Esophagus muscularis mucosa (tissue), 4 donors: ENCODE measurements at places on chromosomes 5 and 9. TPM values are rescaled to one million over a fixed set of nuclear protein-coding genes. Genes with fewer than 3 reads are reported as not detected.

DNA sequence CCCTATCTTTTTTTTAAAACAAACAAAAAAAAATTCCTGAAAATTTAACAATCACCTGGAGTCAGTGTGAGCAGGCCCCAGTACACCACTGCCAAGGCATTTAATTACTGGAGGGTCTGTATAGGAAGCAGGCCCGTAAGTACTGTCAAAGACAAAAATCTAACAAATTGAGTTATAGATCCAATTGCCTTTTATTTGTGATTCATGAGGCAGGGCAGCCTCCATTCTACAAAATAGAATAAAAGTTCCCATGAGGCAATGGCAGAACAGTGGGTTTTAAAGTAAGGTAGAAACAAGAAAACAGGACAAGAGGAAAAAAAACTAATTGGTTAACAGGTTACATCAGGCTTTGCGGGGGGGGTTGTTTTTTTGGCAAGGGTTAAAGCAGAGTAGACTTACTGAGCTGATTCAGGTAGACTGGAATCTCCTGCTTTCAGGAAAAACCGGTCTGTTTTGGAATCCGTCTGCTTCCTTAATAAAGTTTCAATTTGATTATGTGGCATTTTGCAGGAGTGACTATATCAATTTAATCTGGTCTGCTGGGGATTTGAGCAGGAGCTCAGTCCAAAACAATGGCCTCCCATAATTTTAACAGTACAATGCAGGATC is 48.9 kb downstream of the AUH start:
- DNase-seq = no peak

- peak; percentile 82 for DNase-seq
These were observed 76.6 kb upstream of the TBCA start for GRCh38 chr5:77852514-77853352.

DNA sequence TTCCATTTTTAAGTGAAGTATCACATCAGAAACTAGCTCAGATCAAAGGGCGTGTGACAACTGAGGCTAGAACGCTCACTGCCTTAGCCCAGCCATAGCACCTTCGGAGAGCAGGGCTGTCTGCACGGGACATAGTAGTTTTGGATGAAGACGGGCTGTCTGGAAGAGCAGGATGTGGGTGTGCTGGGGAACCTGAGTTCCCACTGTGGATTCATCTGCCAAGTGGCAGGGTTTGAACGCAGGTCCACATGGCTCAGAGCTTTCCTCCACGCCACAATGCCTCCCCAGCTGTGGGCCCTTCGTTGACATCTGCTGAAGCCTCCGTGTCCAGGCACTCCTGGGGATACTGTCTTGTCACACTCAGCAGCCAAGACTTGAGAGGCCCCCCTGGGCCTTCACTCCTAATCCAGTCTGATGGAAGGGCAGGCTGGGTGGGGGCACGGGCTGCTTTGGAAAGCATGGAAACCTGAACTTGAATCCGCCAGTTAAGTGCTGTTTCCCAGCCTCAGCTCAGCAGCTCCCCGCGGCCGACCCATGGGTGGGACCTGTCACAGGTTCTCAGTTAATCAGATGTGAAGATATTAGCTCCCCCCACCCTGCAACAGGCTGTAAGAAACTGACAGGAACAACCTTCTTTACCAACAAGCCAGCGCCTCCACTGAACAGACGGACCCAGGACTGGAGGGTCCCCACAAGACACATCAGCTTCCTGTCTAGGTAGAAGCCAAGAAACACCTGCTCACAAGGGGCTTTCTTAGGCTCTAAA is 228.1 kb downstream of the FANCC start:
- no peak for DNase-seq

GRCh38 chr5:5031665-5032064 is 108.5 kb upstream of the ADAMTS16 start:
- no peak for DNase-seq

- no peak for DNase-seq
These were observed 4.7 kb downstream of the BTNL9 start for GRCh38 chr5:181044662-181045305.

DNA sequence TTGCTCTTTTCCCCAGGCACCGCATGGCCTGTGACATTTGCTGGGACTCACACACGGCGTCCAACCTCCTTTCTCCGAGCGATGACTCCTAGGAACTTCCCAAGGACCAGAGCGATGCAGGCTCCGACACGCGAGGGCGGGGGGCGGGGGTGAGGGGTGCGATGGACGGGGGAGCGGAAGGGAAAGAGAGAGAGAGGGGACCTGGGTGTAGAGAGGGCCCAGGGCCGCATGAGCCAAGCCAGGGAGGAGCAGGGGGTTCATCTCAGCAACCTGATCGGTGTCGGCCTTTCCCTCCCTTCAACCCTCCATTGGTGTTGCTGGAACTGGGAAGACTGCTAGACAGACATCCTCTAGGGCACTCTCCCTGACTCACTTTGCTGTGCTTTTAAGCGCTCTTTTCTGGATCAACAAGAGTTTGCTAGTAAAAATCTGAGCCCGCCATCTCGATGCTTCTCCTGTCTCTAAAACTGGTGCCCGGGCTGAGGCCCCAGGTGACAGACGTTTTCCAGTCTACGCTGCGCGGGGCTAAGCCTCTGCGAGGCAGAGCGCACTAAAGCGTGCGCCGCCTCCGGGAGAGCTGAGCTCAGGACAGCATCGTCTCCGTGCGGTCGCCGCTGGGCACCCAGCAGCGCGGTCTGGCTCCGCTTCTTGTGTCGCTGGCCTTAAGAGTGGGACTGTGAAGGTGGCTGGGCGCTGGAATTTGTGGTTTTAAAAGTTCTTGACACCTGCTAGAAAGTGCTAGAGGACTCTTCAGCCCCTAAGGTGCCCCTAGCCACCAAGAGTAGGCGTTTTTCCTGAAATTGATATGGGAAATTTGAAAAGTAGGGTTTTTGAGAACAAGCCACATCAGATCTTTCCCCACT is 1.0 kb upstream of the TSLP start:
- no peak for DNase-seq

GRCh38 chr9:99093492-99093791 is 11.5 kb upstream of the TGFBR1 start:
- peak; percentile 62 for DNase-seq

DNA sequence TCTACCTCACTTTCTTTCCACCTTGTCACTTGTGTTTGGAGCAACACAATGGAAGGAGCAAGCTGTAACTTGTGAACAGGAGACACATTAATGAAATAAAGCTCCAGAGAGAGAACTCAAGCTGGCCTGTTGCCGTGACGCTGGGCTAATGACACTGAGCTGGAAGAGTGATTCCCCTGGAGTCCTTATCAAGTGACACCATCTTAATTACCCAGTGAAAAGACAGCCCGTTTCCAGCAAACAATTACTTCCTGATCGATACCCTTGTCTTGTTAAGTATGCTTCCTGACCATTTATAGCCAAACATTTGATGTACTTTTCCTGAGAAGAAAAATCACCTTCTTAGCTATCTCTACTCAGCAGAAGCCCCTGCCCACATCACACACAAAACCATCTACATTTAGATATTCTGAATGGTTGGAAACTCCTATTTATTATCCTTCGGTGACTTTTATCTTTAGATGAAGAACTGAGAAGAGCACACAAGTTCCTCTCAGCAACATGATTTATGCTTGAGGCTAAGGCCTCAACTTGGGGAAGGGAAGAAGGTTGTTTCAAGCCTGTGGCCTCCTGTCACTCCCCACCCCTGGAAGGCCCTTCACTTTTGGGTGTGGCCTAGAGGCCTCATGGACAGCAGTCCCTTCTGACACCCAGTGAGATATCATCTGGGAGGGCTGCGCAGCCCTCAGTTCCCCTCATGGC is 34.1 kb downstream of the CRHBP start:
- DNase-seq = no peak

ADGRV1 gene
- total RNA-seq = 0.42 TPM

DNA sequence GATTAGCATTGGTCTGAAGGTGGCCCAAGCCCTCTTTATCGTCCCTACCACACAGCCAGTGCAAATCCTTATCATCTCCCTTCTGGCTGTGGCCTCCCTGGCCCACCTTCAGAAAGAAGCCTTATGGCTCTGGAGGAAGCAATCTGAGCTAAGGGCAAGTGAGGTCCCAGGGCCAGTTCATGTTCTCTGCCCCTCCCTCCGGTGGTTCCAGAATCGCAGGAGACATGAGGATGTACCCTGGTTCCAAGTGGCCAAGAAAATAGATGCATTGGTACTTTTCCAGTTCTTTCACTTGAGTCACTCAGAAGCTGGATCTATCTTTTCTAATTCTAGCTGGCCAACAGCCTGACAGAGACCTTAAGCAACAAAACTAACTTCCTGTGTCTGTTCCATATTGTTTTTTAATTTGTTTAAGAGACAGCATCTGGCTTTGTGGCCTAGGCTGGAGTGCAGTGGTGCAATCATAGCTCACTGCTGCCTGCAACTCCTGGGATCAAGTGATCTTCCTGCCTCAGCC is 60.7 kb downstream of the LHFPL2 start:
- DNase-seq = no peak

- DNase-seq = peak; percentile 39
These were observed 371.4 kb downstream of the SEMA5A start for GRCh38 chr5:9174446-9174845.

DNA sequence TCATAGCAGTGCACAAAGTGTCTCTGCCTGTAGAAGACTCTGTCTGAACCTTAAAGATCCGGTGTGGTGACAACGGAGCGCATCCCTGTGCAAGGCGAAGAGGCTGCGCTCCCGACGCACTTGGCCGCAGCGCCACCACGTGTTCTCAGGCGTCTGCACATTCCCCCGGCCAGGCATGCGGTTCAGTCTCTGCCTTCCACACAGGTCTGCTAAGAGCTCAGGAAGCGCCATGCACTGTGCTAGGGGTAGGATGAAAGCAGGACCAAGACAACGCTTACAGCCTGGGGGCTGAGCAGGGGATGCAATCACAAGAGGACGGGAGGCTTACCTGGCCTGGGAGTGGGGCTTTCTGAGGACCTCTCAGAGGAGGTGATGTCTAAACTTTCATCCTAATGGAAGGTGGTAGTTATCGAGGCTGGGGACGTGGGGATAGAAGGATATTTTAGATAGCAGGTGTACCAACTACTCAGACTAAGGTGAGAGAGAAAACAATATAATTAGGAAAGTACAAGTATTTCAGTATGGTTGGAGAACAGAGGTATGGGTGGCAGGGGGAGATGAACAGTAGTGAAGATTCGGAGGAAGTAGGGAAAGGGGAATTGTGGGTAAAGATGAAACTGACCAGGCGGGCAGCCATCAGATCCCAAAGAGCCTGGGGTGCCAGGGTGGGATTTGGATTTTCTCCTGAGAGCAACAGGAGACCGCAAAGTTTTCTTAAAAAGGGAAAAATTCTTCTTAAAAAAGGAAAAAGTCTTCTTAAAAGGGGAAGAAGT is 13.3 kb downstream of the CAPSL start:
- DNase-seq = no peak

DNA sequence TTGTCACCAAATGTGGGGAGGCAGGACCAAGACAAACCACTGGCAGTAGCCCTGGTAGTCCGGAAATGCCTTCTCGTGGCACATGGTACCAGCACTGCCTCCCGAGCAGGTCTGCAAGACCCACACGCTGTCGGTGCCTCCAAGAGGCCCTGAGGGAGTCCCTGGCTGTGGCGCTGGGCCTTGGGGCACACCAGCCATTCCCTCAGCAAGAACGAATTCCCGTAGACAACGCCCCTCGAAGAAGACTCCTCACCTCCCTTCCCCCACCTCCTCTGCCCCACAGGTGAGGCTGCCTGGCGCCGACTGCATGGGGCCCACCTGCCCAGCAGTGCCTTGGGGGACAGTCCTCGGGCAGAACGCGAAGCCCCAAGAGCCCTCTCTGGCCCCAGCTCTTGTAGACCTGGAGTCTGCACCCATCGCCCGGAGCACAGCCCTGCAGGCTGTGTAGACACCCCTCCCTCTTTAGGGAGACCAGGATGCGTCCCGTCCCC is 56.0 kb downstream of the EXD3 start:
- DNase-seq = no peak

NUTM2G gene
- not detected for total RNA-seq

DNA sequence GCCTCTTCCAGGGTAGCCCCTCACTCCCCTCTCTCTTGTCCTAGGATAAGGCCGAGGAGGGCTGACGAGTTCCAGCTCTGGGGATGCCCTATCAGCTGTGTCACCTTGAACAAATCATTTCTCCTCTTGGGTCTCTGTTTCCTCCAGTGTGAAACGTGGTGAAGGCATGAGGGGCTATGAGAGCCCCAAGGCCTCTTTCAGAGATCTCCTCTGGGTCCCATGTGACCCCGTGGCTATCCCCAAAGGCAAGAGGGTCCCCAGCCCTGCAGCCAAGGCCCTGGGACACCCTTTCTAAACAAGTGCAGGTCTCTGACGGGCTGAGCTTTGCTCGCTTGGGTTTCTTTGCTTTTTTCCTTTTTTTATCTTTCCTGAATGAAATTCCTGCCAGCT is 25.5 kb upstream of the SPTLC1 start:
- DNase-seq = no peak

- no peak for DNase-seq
These were observed 223.2 kb downstream of the PCSK1 start for GRCh38 chr5:96209829-96210228.

NXNL2 gene
- total RNA-seq = 0.83 TPM

SPATA24 gene
- total RNA-seq = 2.9 TPM
